ENCODE measurements at places on chromosomes 3 and 15. TPM values are rescaled to one million over a fixed set of nuclear protein-coding genes. Genes with fewer than 3 reads are reported as not detected.

The GHRL gene
- total RNA-seq, result 3.6 TPM

The GPR160 gene
- 25.9 TPM for total RNA-seq

The CORO2B gene
- total RNA-seq, result 7.2 TPM

The MST1R gene
- 2.0 TPM for total RNA-seq

The MEX3B gene
- 16.7 TPM for total RNA-seq

The CRABP1 gene
- total RNA-seq, result 13.6 TPM

The PDHB gene
- total RNA-seq, result 62.1 TPM

The GOLGA8J gene
- total RNA-seq, result 0.12 TPM

The GLDN gene
- total RNA-seq, result 0.99 TPM

The COL6A6 gene
- total RNA-seq, result 10.6 TPM

The ATP13A4 gene
- total RNA-seq, result 2.9 TPM

The CLRN1 gene
- total RNA-seq, result not detected

The TLR9 gene
- not detected for total RNA-seq

The ATP2B2 gene
- 1.6 TPM for total RNA-seq

The CPB1 gene
- 0.41 TPM for total RNA-seq

The CDHR4 gene
- 0.35 TPM for total RNA-seq

The CATSPER2 gene
- total RNA-seq, result 1.9 TPM

The GRIP2 gene
- total RNA-seq, result 5.4 TPM

The PTPRG gene
- total RNA-seq, result 135 TPM

The ZWILCH gene
- 12.7 TPM for total RNA-seq

Data from metanephros (tissue), 2 donors.